ENCODE measurements at places on chromosomes 6 and 20.

DNA sequence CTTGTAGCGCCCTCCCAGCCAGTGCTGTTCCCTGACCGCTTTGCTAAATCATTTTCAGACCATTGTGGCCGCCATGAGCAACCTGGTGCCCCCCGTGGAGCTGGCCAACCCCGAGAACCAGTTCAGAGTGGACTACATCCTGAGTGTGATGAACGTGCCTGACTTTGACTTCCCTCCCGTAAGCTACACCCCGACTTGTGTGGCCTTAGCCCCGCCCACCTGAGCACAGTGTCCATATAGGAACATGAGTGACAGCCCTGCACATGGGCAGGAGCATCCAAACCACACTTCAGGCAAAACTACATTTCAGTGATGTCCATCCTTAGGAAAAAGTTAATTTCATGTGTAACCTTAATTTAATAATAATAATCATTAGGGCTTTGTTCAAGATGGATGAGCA, 51.1 kb downstream of the GNAS start:
- DNase-seq, result no peak

GRCh38 chr6:130032758-130033340, 14.5 kb downstream of the L3MBTL3 start:
- DNase-seq, result no peak

GRCh38 chr20:10883166-10883565, 209.4 kb upstream of the JAG1 start:
- no peak for DNase-seq

- DNase-seq, result no peak
Measured at GRCh38 chr6:138685781-138686180, 87.8 kb upstream of the CCDC28A start.

- no peak for DNase-seq
Measured at GRCh38 chr6:139650941-139651340, 276.5 kb upstream of the CITED2 start.

DNA sequence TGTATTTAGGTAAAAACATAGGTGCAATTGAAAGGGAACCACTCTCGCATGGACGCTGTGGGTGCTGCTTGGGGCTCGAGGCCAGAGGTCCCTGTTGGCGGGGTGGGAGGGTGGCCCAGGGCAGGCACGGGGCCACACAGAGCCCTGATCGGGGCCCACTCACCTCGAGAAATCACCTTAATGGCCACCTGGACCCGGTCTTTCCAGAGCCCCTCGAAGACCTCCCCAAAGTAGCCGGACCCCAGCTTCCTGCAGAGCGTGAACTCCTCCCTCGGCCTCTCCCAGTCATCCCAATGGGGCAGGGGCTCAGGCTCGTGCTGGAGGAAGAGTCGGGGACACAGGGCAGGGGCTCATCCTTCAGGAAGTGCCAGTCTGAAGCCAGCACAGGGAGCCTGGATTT, 3.8 kb downstream of the PTK6 start:
- DNase-seq, result no peak

DNA sequence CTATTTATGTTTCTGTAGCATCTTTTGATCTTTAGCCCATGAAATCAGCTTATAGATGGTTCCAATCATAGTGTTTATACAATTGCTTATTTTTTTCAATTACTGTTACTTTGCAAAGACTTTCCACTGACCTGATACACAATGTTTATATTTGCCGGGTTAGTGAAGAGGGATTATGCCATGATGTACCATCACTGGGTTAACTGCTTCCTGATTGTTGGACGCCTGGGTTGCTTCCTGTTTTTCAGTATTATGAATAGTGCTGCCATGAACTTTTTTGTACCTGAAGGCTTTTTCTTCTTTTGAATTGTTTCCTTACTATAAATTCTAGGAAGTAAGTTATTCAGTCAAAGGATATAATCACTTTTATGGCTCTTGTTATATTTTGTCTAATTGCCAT, 6.9 kb downstream of the MANBAL start:
- no peak for DNase-seq

GRCh38 chr6:150560004-150560883, 39.4 kb upstream of the PLEKHG1 start:
- no peak for DNase-seq

DNA sequence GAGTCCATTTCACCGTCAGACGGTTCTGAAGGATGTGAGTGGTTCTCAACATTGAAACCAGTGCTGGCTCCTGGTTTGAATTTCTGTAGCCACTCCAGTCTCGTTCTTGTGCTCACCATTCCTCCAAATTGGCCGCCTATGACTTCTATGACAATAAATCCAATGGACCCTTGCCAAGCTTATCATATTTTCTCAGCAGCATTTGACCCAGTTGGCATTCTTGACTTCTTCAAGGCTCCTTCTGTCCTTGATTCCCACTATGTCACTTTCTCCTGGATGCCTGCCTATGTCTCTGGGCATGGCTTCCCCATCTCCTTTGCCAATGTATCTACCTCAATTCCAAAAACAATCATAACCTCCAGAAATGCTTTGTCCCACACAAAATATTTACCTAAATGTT, 756.0 kb upstream of the NRSN1 start:
- DNase-seq, result no peak

DNA sequence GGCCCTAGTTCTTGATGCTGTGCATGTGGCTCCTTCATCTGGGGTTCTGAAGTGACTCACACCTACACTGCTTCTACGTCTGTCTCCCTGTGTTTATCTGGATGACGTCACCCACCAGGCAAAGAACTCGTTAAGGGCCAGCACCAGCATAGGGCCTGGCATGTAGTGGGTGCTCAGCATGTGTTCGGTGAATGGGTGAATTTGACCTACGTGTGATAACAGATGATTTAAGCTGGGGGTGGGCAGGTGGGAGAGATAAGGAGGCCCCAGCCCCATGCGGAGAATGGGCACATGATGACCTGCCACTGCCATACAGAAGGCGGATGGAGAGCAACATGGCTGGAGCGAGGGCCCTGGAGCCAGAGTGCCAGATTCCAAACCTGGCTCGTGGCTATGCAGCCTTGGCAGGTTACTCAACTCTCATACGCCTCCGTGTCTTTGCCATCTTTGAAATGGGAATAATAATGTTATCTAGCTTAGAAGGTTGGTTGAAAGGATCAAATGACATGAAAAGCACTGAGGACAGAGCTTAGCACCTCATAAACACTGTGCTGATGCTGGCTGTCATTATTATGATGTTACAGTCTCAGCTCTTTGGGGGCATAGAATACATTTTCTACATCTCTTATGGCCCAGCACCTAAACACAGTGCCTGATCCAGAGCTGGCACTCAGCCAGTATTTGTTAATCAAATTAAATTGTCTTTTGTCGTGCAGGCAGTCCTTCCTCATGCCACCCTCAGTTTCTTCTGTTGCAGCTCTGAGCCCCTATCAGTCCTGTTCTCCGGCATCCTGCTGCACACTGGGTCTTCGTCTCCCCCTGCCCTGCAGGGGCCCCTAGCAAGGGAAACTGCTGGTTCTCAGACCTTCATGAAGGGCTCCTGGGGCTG, 39.6 kb downstream of the VEGFA start:
- DNase-seq, result no peak

- DNase-seq, result no peak
Measured at GRCh38 chr6:143838395-143838794, 4.7 kb upstream of the LTV1 start.

- no peak for DNase-seq
Measured at GRCh38 chr20:32193996-32194395, 13.5 kb downstream of the PLAGL2 start.

- DNase-seq, result no peak
Measured at GRCh38 chr20:58113716-58114115, 114.7 kb downstream of the ANKRD60 start.

GRCh38 chr6:31489086-31489485, 8.9 kb upstream of the MICB start:
- DNase-seq, result no peak

DNA sequence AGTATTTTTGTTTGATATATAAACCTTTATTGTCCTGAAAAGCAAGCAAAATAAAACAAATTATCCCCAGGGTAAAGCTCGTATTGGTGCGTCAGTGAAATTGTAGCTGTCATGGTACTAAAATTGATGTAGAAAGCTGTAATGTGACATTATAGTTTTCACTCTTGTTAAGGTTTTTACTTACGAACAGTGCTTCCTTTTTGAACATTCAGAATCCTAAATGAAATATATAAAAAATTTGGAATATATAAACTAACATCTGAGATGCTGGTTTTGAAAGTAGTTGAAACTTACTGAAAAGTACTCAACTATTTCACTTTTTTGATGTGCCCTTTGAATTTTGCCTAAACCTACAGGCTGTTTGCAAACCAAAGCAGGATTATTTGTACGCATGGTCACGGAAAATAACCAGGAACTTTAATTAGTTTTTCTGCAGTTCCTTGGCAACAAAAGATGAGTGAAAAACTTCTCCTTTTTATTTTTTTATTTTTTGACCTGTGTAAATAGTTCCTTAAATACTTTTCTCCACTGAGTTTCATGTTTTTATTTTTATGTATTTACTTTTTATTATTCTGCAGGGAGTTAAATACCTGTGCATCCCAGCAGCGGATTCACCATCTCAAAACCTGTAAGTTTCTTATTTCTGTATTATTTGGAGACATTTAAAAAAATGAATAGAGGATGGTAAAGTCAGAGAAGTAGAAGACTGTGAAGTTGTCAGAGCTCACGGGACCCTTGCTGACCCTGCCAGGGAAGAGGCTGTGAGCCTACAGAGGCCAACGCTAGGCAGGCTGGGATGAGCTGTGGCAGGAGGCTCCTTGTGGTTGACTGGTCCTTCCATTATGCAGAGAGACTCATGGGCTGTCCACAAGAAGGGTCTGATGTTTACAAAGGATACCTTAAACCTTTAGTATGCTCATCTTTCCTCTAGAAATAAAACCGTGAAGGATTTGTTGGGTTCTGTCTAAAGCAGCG, 42.5 kb downstream of the DUSP22 start:
- DNase-seq, result no peak

GRCh38 chr6:159080217-159080976, 35.6 kb upstream of the TAGAP start:
- no peak for DNase-seq

- no peak for DNase-seq
Measured at GRCh38 chr20:43925801-43926200, 11.1 kb downstream of the TOX2 start.

DNA sequence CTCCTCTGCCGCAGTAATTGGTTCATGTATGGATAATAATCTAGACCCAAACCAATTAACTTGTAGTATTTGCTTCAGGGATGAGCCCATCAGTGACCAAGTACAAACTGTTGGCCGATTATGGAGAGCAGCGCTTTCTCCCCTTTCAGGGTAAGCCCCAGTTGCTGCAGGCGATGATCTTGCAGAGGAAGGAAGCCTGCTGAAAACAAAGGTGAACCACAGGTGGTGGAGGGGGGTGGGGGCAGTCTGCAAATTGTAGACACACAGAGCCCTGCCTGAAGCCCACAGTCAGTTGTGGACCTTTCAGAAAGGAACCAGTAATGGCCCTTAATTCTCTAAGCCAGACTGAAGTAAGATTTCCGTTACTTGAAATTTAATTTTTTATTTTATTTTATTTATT, 167.9 kb upstream of the JARID2 start:
- DNase-seq, result no peak

DNA sequence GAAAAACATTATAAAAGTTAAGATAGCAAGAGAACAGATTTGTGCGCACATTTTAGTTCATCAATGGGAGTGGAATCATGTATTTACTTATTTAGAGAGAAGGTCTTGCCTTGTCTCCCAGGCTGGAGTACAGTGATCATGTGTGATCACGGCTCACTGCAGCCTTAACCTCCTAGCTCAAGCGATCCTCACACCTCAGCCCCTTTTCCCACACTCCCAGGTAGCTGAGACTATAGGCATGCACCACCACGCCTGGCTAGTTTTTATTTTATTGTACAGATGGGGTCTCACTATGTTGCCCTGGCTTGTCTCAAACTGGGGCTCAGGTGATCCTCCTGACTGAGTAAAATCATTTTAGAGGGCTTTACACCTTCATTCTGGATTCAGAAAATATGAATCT, 72.3 kb upstream of the ADGRF1 start:
- no peak for DNase-seq

DNA sequence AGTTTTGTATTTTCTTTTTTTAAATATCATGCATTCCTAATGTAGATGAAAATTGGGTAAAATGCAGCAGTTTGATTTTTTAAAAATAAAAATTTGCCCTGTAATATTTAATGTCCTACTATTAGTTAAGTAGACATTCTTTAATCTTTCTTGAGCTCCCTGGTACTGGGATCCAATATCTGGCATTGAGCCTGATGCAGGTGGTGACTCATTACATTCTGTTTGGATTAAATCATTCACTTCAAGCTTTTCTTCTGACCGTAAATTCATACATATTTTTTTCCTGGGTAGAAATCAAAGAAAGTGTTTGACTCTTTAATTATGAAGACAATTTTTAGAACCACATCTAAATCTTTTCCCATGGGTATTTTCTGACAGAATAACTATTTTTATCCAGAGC, 768.8 kb upstream of the SLC35B3 start:
- DNase-seq, result no peak

GRCh38 chr6:159170999-159171712, 2.0 kb downstream of the FNDC1 start:
- DNase-seq, result no peak

All from SIG-M5 (cell line).